ENCODE measurements at places on chromosomes 7 and 10.

DNA sequence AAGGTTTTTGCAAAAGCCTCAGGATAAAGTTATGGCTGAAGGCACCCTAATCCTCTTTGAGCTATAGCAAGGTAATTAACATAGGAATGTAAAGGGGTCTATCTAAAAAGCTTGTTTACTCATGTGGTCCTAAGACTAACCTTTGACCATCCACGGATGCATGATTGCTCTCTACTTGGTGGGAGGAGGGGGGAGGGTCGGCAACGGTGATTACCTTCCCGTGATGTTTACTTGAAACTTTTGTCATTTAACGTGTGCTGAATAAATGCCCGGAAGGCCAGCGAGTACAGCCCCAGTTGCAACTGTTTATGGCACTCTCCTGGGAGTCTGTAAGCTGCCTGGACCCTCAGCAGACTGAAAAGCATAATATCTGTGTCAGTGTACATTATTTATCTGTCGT lies 78.9 kb upstream of the GPR22 start:
- no peak overlapping the region for H3K27ac ChIP-seq
- no peaks in the 10 kb centered on the region for H3K27me3 ChIP-seq
- H3K4me3 ChIP-seq: no peak overlapping the region
- no peaks in the 10 kb centered on the region for H3K4me1 ChIP-seq
- H3K36me3 ChIP-seq: peaks cover 2% of the 10 kb centered on the region
- no peak for DNase-seq

GRCh38 chr7:143255564-143255963 lies 7.7 kb upstream of the GSTK1 start:
- DNase-seq: no peak
- no peaks in the 10 kb centered on the region for H3K27me3 ChIP-seq
- H3K36me3 ChIP-seq: peaks cover 22% of the 10 kb centered on the region
- no peak overlapping the region for H3K4me3 ChIP-seq
- H3K27ac ChIP-seq: no peak overlapping the region

- H3K27ac ChIP-seq: peak overlapping the region; percentile 83
- H3K4me1 ChIP-seq: peaks cover 83% of the 10 kb centered on the region
- DNase-seq: peak; percentile 75
Observed at GRCh38 chr7:92809760-92810573, 26.4 kb downstream of the CDK6 start.

GRCh38 chr10:18423058-18423637 lies 228.2 kb downstream of the NSUN6 start:
- H3K4me1 ChIP-seq: no peaks in the 10 kb centered on the region
- H3K27ac ChIP-seq: no peak overlapping the region
- H3K4me3 ChIP-seq: no peak overlapping the region
- no peaks in the 10 kb centered on the region for H3K36me3 ChIP-seq
- peaks cover 7% of the 10 kb centered on the region for H3K27me3 ChIP-seq

DNA sequence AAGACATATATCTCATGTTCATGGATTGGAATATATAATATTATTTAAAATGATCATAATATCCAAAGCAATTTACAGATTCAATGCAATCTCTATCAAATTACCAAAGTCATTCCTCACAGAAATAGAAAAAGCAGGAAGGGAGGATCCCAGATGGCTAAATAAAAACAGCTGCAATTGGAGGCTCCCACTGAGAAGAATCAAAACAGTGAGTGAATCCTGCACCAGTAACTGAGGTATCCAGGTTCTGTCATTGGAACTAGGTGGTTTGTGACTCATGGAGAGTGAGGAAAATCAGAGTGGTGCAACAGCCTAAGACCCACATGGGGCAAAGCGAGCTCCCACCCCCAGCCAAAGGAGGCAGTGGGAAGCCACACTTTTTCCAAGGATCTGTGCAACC lies 128.4 kb downstream of the MTERF1 start:
- H3K36me3 ChIP-seq: no peaks in the 10 kb centered on the region
- no peaks in the 10 kb centered on the region for H3K4me1 ChIP-seq
- no peaks in the 10 kb centered on the region for H3K27me3 ChIP-seq

DNA sequence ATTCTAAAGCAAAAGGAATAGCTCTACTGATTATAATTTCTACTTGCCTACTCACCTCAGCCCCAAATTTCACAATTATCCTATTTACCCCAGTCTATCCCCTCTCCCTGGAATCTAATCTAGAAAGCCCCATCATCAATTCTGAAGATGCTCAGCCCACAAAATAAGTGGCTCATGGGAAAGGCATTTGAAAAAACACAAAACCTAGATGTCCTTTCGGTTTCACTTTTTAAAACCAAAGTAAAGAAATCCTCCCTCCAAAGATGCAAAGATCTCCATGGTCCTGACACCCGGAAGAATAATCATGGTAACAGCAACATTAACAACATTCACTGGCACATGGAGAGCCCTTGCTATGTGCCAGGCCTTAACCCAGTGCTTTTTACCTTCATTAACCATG lies 224.8 kb downstream of the FGFR2 start:
- no peaks in the 10 kb centered on the region for H3K27me3 ChIP-seq
- no peak overlapping the region for H3K27ac ChIP-seq
- no peaks in the 10 kb centered on the region for H3K4me1 ChIP-seq
- DNase-seq: no peak
- no peak overlapping the region for H3K4me3 ChIP-seq
- H3K36me3 ChIP-seq: no peaks in the 10 kb centered on the region

DNA sequence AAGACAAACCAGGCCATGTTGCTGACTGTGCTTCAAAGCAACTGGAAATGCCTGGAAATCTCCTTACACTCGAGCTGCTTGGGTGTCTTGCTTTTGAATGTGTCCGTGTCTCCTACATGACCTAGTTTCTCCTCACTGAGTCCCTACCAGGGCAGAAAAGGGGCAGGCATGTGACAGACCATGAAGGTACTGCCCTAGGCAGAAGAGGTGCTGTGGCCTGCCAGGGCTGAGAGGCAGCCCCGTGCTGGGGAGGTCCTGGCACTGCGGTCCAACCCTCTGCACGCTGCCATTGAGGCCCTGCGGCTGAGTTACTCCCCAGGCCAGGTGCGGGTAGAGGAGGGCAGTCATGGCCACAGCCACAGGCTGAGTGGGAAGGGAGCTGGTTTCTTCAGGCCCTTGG lies 159.3 kb downstream of the LYZL1 start:
- no peaks in the 10 kb centered on the region for H3K36me3 ChIP-seq
- H3K27ac ChIP-seq: no peak overlapping the region
- no peak overlapping the region for H3K4me3 ChIP-seq
- H3K27me3 ChIP-seq: no peaks in the 10 kb centered on the region
- no peak for DNase-seq

DNA sequence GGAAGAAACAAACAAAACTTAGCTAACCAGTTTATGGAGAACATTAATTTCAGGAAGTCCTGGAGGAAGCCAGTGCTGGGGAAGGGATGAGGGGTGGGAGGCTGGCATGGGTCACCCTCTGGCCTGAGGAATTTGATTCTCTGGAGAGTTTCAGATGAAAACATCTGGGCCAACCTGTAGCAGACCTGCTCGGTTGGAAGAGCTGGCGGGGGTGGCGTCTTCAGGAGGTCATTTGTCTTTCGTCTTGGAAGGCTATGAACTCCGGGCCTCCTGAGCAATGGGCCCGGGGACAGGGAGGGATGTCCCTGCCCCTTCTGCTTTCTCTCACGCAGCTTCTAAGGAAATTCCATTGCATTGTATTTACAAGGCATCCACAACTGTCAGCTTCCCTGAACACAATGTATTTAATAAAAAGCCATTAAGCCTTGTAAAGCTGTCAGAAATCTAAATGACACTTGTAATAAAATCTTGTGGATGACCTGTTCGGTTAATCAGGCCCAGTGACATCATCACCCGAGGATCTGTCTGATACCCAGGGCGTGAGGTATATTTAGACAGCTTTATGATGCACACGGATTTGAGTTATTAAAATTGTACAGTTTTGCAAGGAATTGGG lies 250.5 kb downstream of the RAB11FIP2 start:
- no peak overlapping the region for H3K27ac ChIP-seq
- no peaks in the 10 kb centered on the region for H3K27me3 ChIP-seq
- DNase-seq: no peak
- no peaks in the 10 kb centered on the region for H3K36me3 ChIP-seq
- no peak overlapping the region for H3K4me3 ChIP-seq
- H3K4me1 ChIP-seq: no peaks in the 10 kb centered on the region

DNA sequence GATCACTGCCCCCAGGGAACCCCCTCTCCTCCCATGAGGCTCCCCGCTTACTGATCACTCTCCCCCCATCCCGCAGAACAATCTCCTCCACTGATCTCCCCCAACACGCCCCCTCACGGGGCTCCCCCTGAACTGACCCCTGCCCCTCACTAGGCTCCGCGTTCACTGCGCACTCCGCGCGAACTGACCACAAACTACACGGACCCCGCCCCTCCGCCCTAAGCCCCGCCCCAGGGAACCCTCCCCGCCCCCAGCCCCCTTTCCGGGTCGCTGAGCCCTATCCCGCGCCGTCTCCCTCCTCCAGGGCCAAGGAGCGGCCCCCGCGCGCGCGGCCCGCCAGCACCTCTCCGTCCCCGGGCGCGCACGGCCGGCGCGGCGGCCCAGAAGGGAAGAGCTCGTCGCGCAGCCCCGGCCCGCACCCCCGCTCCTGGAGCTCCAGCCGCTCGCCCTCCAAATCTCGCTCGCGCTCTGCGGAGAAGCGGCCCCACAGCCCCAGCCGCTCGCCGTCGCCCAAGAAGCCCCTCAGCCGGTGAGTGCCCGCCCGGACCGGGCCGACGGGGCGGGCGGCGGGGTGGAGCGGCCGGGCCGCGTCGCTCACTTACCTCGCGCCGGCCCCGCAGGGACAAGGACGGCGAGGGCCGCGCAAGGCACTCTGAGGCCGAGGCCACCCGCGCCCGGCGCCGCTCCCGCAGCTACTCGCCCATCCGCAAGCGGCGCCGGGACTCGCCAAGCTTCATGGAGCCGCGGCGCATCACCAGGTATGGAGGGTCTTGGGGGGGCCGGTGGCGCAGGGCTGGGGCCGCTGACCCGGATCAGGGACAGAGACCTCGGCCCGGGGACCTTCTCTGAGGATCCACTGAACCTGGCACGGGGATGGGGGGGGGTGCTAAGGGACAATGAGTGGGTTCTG lies 19.9 kb upstream of the HSPB1 start:
- peaks cover 11% of the 10 kb centered on the region for H3K4me1 ChIP-seq
- H3K4me3 ChIP-seq: peak overlapping the region; percentile 44
- H3K27me3 ChIP-seq: peaks cover 34% of the 10 kb centered on the region
- H3K36me3 ChIP-seq: no peaks in the 10 kb centered on the region
- no peak overlapping the region for H3K27ac ChIP-seq
- DNase-seq: no peak

GRCh38 chr7:1703871-1704810 lies 34.1 kb downstream of the ELFN1 start:
- no peak overlapping the region for H3K4me3 ChIP-seq
- peaks cover 3% of the 10 kb centered on the region for H3K27me3 ChIP-seq
- H3K36me3 ChIP-seq: no peaks in the 10 kb centered on the region
- DNase-seq: no peak
